NCI-H1436 treated with DMSO at 0.1 percent for 48 hours (cell line): ENCODE measurements at places on chromosomes 1 and 21.

DNA sequence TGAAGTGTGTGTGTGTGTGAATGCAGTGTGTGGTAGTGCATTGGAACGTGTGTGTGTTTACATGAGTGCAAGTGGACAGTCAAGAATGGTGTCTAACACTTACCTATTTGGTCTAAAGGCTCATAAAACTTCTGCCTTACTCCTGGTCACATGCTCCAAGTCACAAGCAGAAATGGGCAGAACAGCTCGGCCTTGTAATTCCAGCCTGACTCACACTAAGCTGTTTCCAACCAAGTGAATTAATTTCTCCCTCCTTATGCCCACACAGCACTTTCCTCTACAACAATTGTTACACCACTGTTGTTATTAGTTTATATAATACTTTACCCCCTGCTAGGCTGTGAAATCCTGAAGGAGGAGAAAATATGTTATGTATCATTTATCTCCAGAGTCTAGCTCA, 43.8 kb downstream of the DDR2 start:
- no peak for DNase-seq

- DNase-seq: no peak
These were observed 8.2 kb downstream of the IFFO2 start for GRCh38 chr1:18948048-18948912.

DNA sequence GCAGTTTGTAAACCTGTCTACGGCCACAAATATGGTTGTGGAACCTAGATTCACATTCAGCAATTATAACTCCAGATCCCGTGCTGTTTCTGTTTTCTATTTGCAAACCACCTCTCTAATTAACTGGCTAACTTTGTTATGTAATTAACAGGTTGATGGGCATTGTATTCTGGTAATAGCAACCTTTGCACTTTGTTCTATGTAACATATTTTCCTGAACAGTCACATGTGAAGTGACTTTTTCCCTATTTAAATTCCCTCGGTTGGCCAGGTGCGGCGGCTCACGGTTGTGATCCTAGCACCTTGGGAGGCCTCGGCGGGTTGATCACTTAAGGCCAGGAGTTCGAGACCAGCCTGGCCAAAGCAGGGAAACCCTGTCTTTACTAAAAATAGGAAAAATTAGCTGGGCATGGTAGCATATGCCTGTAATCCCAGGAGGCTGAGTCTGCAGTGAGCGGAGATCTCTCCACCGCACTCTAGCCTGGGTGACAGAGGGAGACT, 1.4 kb downstream of the ACADM start:
- DNase-seq: no peak

- no peak for DNase-seq
These were observed 4.1 kb downstream of the SLFNL1 start for GRCh38 chr1:41017141-41018017.

GRCh38 chr1:2271211-2271721, 43.1 kb downstream of the SKI start:
- DNase-seq: no peak
